ENCODE measurements at places on chromosomes 1 and 21.

DNA sequence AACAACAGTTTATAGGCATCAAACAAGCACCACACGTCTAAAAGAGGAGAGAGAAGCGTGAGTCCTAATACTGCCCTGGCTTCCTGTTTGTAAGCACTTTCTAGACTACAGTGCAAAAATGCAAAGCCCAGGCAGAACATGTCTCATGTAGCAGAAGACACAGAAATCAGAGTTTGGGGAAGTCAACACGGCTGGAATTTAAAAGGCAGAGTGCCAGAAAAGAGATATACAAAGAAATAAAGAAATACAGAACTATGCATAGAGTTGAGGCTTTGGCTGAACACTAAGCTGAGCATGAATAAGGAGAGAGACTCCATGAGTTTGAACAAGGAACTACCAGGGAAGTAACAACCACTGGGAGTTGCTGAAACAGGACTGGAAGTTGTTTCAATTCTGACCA, 566.6 kb upstream of the NR5A2 start:
- DNase-seq: no peak

- DNase-seq: no peak
These were observed 360.6 kb upstream of the USP24 start for GRCh38 chr1:55575571-55576279.

GRCh38 chr21:29117372-29117955, 13.0 kb upstream of the MAP3K7CL start:
- DNase-seq: no peak

GRCh38 chr21:31133243-31133830, 95.1 kb upstream of the KRTAP19-8 start:
- no peak for DNase-seq
